ENCODE measurements at places on chromosomes 7 and 10. TPM values are rescaled to one million over a fixed set of nuclear protein-coding genes. Genes with fewer than 3 reads are reported as not detected.

DNA sequence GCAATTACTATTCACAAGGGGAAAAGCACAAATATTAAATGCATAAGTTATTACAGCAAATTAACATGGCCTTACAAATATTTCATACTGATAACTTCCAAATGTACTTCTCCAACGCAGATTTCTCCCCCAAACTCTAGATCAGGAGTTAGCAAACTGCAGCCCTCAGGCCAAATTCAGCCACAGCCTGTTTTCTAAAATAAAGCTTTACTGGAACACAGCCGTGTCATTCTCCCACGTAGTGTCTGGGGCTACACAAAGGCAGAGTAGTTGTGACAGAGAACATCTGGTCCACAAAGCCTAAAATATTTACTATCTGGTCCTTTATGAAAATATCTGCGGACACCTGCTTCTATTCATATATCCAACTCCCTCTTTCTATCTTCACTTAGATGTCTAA, 151.8 kb upstream of the AHR start:
- DNase-seq, result no peak

DNA sequence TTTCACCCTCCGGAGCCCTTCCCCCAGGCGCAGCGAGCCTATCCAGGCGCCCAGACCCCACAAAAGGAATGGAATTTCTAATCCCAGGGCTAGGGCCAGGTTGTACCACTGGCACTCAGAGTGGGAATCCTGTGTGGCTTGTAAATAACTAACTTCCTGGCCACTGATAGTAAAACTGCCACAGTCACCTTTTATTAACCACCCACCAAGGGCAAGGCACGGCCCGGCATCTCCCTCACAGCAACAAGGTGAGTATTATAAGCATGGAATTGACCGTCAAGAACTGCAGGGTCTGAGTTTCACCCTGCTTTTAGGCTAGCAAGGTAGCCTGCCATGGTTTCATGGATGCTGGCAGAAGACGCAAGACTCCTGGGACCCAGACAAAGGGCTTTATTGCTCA, 51.1 kb downstream of the SPOCK2 start:
- no peak for DNase-seq

GRCh38 chr7:137399827-137400823, 56.6 kb upstream of the PTN start:
- no peak for DNase-seq

ARHGAP22 gene
- polyA plus RNA-seq, result 1.4 TPM

DNA sequence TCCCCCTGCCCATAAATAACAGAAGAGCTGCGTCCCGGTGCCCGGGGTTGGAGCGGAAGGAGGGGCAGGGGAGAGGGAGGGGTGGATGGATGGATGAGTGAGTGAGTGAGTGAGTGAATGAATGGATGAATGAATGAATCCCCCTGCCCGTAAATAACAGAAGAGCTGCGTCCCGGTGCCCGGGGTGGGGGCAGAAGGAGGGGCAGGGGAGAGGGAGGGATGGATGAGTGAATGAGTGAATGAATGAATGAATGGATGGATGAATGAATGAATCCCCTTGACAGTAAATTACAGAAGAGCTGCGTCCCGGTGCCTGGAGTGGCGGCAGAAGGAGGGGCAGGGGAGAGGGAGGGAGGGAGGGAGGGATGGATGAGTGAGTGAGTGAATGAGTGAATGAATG, 7.6 kb upstream of the UNCX start:
- no peak for DNase-seq

Data from small intestine (tissue), 16 donors.